Stromal cell of bone marrow (primary cell): ENCODE measurements at places on chromosomes 1 and 21.

- no peak for DNase-seq
These were observed 76.0 kb downstream of the GFI1 start for GRCh38 chr1:92410706-92411105.

DNA sequence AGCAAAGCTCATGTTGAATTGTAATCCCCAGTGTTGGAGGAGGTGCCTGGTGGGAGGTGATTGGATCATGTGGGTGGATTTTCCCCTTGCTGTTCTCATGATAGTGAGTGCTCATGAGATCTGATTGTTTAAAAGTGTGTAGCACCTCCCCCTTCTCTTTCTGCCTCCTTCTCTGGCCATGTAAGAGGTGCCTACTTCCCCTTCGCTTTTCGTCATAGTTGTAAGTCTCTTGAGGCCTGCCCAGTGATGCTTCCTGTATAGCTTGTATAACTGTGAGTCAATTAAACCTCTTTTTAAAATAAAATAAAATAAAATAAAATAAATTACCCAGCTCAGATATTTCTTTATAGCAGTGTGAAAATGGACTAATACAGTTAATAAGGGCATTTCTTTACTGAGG lies 1025.7 kb downstream of the PLA2G4A start:
- no peak for DNase-seq

DNA sequence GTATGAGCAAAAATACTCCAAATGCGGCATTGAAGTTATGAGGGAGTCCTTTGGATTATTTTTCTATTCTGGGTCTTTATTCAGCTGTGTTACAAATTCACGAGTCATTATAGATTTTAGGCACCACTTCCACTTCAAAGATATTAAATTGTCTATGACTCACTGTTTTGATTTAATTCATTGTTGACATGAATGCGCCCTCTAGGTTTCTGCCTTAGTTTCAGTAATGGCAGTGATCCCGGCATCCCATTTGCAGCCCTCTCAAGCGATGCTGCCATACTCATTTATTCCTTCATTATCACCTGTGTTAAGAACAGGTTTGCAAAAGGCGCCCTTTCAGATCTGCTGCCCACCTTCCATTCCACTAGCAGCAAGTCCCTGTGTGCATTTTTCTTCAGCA lies 14.0 kb downstream of the RSPO1 start:
- no peak for DNase-seq

- no peak for DNase-seq
These were observed 53.0 kb downstream of the NVL start for GRCh38 chr1:224276771-224277487.
